ENCODE measurements at places on chromosomes 16 and 17.

- DNase-seq, result no peak
These were observed 1.7 kb downstream of the HEXIM1 start for GRCh38 chr17:45149669-45150664.

GRCh38 chr16:4535627-4536108, 2.9 kb downstream of the CDIP1 start:
- no peak for DNase-seq

DNA sequence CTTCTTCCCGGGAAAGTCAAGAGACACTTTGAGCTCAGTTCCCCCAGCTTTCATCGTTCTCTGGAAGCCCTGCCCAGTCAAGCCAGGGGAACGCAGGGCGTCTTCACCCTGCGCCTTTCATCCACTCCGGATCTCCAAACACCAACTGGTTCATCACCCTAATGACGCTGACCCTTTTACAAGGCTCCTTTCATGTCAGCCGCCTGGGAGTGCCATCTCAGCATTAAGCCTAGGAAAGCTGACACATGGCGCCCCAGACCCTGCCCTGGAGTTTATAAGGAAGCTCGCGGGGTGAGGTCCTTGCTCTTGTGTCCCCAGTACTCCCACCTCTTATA, 594 bp upstream of the DNAJC7 start:
- no peak for DNase-seq

GRCh38 chr16:87608400-87608985, 6.2 kb downstream of the JPH3 start:
- DNase-seq, result no peak

- no peak for DNase-seq
These were observed at the start of gene CCL2 for GRCh38 chr17:34254651-34255380. TSS of gene CCL2 (plus strand) at chr17:34255285. CDS start at chr17:34255350, 65 bp downstream.

- DNase-seq, result peak; percentile 79
These were observed at the start of gene FAAP100 for GRCh38 chr17:81552244-81553017. TSS of gene FAAP100 (minus strand) at chr17:81552353. CDS start at chr17:81552330, 23 bp downstream.

GRCh38 chr17:57612202-57613071, 132.7 kb downstream of the CCDC182 start:
- no peak for DNase-seq

DNA sequence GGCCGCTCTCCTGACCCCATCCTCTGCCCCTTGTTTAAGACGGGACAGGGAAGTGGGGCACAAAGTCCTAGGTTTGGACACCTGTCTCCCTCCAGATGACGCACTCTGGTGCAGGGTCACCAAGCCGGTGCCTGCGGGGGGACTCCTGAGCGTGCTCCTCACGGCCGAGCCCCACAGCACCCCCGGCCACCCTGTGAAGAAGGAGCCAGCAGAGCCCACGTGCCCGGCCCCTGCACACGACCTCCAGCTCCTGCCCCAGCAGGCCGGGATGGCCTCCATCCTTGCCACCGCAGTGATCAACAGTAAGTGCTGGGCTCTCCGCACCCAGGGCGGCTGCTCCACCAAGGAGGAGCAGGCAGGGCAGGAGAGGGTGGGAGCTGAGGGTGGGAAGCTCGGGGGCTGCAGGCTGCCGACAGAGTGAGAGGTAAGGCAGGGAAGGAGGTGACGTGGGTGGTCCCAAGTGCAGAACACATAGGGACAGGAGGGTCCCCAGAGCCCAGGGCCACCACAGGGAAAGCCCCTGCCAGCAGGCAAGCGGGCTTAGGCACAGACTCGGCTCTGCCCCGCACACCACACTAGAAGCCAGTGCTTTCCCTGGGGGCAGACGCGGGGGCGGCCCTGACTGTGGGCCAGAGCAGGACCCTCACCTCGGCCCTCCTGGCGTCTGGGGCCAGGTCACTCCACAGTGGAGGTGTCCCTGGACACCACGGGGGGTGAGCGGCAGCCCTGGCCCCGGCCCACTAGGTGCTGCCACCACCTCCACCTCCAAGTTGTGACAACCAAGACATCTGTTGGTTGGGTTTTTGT, 42.1 kb upstream of the ZC3H18 start:
- no peak for DNase-seq

GRCh38 chr16:75754141-75754540, 27.9 kb upstream of the CPHXL start:
- no peak for DNase-seq

- no peak for DNase-seq
These were observed 123.4 kb upstream of the NOL11 start for GRCh38 chr17:67594115-67594880.

DNA sequence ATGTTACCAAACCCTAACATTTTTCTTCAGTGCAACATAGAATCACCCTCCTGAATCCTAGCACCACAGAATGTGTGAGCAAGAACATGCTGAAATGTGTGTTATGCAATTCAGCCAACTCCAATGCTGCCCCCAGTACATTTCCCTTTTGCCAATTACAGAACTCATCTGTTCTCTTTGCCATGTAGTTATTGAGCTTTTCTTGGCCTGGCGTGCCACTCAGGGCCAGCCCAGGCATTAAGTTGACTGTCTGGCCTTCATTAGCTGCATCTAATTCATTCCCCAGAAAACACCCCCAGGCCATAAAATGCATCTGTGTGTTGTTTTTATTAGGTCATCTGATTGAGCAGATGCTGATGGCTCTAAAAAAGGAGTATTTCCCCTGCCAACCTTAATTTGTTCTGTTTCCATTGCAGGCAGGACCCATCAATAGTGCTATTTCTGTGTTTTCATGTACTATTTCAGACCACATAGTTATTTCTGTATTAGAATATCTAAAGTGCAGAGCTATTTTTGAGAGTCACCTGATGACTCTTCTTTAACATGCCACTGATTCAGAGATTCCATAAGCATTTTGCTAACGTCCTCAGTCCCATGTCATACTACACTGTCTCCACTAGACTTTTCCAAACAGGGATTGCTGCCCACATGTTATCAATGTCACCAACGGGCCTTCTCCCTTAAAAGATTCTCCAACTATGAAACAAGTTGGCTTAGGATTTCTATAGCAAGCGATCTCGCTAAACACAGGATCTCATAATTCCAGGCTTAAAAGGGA, 969.7 kb downstream of the CDH11 start:
- DNase-seq, result no peak

- DNase-seq, result no peak
These were observed 1.4 kb downstream of the NSMCE1 start for GRCh38 chr16:27267037-27267677.

DNA sequence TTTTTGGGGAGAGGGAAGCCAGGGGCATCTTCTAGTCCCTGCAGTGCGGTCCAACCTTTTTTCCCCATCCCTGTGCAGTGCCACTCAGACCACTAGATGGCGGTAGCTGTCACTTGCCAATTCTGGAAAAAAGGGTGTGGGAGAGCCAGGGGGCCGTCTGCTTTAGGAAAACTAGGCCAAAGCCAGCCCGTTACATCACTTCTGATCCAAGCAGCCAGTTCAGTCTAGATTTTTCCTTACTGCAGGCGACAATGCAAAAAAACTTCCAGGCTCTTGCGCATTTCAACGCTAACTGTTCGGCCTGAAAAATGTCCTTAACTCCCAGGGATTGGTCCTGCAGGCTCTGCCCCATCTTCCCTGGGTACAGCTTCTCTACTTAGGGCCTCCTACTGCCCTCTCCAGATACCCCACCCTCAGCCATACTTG, 69.2 kb upstream of the CES5A start:
- DNase-seq, result peak; percentile 23

DNA sequence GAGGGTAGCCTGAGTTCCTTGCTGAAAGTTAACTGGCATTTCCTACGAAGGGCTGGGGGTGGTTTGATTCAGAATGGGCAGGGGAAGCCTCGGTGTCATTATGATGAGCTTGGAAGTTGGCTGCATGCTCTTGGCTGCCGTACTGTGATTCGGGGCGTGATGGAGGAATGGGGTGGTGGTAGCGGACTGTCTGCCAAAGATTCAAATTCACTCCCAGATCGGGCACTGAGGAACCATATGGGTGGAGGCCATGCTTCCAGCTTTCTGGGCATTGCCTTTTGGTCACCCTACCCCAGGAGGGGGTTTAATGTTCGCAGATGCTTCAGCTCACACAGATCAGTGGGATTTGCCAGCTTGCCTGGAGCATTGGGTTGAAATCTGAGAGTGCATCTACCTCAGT, 492.8 kb upstream of the EEF2KMT start:
- no peak for DNase-seq

DNA sequence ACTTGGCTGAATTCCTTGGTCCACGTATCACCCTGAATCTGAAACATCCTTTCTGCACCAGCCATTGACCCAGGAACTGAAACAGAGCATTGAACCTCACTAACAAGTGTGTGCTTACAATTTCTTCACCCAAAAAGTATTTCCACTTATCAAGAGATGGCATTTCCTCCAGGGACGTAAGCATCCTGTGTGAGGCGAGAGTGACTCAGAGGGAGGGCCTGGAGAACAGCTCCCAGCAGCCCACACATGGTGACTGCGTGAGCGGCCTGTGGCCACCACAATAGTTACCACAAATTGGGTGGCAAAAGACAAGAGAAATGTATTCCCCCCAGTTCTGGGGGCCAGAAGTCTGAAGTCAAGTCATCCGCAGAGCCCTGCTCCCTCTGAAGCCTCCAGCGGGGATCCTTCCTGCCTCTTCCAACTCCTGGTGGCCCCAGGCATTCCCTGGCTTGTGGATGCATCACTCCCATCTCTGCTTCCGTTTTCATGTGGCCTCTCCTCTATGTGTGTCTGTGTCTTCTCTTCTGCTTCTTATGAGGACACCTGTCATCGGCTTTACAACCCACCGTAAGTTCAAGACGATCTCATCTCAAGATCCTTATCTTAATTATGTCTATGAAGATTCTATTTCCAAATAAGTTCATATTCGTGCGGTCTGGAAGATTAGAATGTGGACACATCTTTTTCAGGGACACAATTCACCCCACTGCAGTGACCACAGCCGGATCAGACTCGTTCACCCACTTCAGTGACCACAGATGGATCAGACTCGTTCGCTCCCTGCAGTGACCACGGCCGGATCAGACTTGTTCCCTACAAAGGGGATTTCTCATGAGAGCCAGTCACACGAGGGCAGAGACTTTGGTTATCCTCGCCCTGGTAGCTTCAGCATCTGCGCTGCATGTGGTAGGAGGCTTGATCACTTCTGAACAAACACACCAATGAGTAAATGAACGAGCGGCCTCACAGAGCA, 122.6 kb upstream of the FOXF1 start:
- no peak for DNase-seq

DNA sequence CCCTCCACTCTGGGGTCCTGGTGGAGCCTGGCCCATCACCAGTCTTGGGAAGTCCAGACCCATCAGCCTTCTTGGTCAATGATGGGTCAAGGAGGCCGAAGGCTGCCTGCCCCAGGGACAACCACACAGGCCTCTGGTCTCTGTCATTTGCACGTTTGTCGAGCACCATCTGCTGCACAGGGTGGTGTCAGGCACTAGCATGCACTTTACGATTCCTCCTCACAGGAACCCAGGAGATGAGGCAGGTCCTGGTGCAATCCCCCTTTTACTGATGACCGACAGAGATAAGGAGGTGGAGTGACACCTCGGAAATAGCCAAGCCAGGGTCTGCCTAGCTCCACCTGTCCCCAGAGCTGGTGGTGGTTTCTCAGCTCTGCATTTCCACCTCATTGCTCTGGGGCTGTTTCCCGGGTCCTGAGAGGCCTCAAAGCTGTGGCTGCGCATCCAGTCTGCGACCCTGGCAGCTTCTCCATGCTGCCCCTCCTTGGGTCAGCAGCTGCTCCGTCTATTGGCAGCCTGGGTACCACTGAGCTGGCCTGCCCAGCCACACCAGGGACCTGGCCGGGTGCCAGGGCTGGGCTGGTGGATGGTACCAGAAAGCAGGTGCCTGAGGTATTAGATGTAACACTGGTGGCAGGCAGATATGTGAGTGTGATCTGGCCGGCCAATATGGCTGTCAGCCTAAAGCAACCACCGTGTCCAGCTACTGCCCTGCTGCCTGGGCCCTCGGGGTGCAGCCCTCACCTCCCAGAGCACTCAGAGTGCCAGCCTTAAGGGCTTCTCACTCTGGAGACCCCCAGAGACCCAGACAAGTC, 10.0 kb downstream of the MMP15 start:
- no peak for DNase-seq

DNA sequence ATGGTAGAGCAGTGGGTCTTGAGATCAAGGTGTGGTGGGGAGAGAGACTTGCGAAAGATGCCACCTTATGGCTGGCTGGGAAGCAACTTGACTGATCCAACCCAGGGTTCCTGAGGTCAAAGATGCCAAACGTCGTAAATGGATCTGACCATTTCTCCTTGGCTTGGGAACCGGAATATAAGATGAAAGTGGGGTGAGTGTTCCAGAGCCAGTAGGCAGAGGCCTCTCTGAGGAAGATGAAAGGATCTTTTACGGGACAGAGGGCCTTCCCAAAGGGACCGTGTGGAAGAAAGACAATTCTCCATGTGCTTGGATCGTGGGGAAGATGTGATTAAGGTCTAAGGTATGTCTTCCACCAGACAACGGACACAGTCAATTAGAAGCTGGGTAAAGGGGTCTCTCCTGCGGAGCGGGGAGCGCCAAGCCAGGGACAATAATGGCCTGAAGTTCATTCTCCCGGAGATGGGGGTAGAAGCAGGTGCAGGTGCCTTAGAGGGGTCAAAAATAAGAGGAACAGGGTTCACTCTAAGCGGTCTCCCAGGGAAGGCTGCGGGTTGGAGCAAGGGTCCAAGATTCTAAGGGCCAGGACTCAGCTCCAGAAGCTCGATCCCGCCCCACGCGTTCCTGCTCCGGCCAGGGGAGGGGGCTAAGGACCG, 800 bp downstream of the FXR2 start:
- no peak for DNase-seq

GRCh38 chr16:68508641-68509240, 30.4 kb upstream of the ZFP90 start:
- no peak for DNase-seq

GRCh38 chr16:83238949-83239691, 568.7 kb upstream of the HSBP1 start:
- DNase-seq, result no peak

DNA sequence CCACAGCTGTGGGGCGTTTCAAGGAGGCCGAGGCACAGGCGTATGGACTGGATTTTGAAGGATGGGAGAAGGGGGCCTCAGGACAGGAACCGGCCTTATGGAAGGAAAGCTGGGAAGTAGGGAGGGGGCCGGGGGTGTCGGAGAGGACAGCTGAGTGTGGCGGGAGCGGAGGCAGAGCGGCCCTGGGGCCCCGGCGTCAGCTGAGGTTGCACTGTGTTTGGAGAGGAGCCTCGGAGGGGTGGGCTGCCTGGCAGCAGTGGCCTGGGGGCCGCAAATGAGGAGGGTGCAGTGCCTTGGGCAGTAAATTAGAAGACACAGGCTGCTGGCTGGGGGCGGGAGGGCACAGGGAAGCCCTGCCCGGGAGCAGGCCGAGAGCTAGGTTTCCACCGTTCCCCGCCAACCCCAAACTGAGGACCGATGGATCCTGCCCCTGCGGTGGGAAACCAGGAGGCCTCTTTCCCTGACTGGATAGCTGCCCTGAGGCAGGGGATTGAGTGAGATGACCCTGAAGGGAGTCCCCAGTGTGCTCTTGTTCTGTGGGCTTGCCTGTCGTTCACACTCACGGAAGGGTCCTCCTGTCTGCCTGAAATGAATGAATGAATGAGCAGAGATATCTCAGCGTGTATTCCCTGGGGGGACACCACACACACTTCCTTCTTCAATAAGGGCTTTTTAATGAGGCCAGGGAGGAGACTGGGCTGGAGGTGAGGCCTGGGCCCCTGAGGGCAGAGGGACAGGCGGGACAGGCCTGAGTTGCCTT, 18.4 kb downstream of the FOXJ1 start:
- no peak for DNase-seq
